ENCODE measurements at places on chromosomes 5 and 9.

GRCh38 chr9:101126556-101126955, 98.0 kb downstream of the PLPPR1 start:
- no peak for DNase-seq

GRCh38 chr5:58150926-58151325, 309.0 kb downstream of the PLK2 start:
- no peak for DNase-seq

GRCh38 chr5:79143684-79144379, 32.2 kb downstream of the BHMT start:
- DNase-seq, result no peak

GRCh38 chr9:133558191-133559126, 24.0 kb downstream of the ADAMTSL2 start:
- no peak for DNase-seq

DNA sequence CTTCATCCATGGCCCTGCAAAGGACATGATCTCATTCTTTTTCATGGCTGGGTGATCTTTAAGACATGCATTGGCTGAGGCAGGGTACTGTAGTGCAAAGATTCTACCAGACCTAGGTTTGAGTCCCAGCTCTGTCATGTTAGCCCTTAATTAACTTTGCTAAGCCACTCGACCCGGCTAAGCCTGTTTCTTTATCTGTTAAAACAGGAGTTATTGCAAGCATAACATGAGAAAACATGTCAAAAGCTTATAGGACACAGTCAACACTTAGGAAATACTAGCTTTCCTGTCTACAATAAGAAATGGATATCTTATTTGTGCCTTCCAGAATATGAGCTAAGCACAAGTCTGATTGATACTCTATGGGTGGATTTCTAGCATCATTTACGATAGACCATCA, 92.6 kb downstream of the RASEF start:
- no peak for DNase-seq

- DNase-seq, result no peak
Observed at GRCh38 chr5:16245249-16245648, 65.7 kb upstream of the MARCHF11 start.

DNA sequence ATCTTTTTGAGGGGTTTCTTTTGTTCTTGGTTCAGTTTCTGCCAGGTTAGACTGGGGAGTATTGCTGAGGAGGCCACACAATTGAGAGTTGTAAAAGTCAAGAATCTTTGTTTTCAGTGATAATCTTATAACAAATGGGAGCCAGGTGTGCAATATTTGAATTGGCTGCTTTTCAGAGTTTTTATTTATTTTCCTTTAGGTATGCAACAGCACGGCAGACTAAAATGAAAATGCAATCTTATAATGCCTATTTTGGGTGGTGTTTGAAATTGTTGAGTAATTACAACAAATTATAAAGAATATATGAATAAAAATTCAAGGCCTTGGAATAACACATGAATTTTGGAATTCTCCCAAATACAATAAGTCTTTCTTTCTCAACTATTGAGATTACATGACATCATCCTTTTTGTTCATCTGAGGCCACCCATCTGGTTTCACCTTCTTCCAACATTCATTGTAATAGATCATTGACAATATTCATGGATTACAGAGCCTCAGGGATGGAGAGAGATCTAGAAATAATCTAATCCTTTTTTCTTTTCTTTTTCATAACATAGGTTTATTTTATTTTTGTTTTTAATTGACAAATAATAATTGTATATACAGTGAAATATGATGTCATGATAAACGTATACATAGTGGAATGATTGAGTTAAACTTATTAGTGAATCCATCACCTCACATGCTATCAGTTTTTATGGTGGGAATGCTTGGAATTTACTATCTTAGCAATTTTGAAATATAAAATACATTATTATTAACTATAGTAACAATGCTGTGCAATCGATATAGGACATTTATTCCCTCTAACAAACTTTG, 1061.0 kb downstream of the NR2F1-AS1 start:
- peak; percentile 72 for DNase-seq

DNA sequence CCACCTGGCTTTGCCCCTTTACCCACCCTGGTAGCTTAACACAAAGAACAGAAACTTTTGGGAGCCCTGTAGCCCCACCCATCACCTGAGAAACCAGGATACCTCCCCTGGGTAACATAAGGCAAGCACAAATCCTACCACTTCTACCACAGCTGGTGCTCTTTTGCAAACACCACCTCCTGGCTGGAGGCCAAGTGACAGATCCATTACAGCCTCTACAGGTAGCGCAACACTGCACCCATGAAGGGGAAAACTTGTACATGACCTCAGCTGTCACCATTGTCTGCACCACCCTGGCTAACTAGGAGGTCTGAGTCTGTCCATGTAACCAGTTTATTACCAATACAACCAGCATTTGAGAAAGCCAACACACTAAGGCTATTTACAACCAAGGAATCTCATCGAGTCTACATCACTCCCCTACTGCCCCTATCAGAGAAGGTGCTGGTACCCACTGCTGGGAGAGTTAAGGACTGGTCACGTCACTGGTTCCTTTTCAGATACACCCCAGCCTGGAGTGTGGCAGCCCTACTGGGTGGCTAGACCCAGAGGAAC, 128.6 kb downstream of the PJA2 start:
- DNase-seq, result peak; percentile 92

- DNase-seq, result no peak
Observed at GRCh38 chr9:72200452-72200851, 51.2 kb downstream of the GDA start.

GRCh38 chr9:68877219-68877618, 136.7 kb downstream of the PRKACG start:
- no peak for DNase-seq

GRCh38 chr9:128375865-128376264, 4.7 kb downstream of the URM1 start:
- DNase-seq, result no peak

- DNase-seq, result no peak
Observed at GRCh38 chr9:111922324-111923013, 25.9 kb downstream of the UGCG start.

GRCh38 chr5:173672891-173673290, 56.4 kb upstream of the BOD1 start:
- DNase-seq, result no peak

DNA sequence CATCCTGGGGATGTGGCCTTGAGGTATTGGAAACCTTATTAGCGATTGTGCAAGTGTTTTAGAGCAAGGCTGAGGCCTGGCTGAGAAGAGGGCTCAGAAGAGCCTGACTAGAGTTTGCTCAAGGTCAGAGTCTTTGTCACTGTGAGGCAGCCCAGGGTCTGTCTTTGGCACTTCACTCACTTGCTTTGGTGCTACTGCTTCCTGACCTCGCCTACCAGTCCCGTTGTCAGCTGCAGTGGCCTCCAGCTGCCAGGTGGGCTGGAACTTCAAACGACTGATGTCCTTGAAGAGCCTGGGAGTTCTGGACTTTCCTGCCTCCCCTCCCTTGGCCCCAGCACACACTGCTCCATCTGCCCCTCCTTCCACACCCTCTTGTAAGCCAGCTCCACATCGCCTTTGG, 228.0 kb downstream of the SNX18 start:
- DNase-seq, result no peak

DNA sequence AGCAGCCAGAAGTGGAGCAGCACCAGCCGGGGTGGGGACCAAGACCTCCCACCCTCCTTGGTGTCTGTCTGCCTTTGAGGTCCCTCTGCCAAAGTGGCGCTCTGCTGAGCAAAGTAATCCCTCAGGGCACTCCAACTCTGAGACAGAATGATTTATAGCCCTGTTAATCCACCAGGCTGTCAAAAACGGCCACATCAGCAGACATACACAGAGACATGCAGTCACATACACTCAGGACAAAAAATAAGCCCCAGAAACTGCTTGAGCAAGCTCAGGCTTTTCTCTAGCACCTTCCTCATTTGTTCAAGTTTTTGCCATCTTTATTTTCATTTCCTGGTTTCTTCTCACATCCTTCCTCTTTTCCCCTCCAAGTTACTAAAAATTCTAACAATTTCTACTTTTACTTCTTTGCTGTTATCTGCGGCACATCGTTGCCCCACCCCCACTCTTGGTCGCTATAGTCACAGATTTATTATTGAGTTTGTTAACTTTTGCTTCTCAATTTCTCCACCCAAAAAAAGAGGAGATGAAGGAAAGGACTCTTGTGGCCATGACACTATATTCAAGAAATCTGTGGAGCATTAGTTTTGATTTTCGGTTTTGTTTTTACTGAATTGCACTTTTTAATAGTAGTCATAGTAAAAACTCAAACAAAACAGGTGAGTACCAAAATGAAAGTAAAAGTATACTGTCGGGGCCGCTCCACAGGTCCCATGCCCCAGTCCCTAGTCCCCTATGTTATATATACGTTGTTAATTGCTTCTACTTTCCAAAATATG, 17.4 kb upstream of the ADRB2 start:
- no peak for DNase-seq

DNA sequence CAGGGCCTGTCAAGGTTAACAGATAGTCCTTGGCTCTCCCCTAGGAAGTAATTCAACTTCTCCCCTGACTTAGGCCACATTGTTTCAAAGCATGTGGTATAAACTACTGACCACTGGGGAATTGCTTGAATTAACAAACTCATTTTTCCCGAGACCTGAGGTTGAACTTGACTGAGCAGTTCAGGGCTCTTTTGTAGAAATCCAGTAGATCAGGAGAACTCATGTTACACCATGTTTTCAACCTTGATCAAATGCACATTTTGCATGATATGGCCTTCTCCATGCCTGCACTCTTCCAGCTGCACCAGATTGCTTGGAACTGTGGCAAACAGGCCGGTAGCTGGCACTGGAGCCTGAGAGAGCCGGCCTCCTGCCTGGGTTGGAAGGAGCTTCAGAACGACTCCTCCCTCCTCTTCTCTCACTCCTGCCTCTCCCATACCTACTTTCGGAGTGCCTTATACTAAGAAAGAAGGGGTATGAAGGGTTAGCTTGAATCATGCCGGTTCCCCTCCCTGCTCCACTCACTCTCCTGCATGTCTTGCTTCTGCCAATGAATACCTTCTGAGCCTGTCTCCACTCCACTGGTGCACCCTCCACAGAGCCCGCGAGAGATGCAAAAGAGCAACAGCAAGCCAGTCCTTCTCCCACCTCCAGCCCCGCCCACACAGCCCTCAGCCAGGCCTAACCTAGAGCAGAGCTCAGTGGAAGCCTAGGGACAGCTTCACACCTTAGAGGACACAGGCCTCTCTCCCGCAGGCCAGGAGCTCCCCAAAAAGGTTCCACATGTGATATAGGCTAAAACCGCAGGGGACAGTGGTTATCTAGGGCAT, 159.4 kb downstream of the MACROH2A1 start:
- no peak for DNase-seq

- no peak for DNase-seq
Observed at GRCh38 chr5:50969151-50970031, 303.0 kb downstream of the PARP8 start.

- no peak for DNase-seq
Observed at GRCh38 chr5:1727571-1727970, 72.1 kb downstream of the MRPL36 start.

- DNase-seq, result no peak
Observed at GRCh38 chr5:67058998-67059743, 137.4 kb downstream of the CD180 start.

DNA sequence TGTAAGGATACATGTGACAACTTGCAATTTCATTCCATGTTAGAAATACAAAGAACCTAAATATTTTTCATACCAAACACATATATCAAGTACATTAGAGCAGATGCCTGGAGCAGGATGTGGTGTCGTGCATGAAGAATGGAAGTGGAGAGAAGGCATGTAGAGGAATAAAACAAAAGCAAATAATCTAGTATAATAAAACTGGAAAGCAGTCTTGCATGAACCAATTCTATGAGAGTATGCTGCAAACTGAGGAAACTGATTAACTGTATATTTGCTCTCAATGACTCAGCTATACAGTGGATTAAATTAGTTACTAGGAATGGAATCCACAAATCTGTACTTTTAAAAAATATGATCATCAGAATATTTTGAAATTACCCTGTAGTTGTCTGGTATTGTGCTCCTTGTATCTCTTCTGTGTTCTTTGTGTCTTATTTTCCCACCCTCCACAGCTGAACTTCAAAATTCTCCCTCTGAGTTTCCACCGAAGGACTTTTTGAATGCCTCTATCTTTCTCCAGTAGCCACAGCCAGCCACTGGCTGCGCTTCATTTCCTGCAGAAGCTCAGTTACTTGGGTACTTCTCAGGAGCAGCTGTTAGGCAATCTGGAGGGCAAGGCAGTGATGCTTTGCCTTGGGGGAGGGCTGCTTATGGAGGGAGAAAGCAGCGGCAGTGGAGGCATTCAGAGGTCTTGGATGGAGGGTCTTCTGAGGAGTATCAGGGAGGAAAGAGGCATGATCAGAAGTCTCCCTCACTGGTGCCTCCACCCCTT, 608.0 kb downstream of the BRINP1 start:
- no peak for DNase-seq

DNA sequence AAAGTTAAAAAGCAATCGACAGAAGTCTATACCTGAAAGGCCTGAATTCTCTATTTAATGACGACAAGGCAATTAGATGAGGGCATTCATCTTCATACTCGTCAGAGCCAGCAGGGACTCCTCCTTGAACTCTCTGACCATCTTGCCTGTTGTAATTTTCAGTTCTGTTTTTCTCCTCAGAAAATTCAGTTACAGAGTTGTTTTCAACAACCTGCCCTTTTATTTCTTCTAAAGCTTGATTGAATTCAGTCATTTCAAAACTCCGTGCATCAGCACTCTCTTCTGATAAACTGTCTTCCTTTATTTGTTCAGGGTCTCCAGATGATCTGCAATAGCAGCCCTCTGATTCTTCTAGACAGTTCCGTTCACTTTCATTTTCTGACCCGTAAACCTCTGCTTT, 15.6 kb downstream of the RIOK2 start:
- DNase-seq, result no peak

- no peak for DNase-seq
Observed at GRCh38 chr5:28430565-28431178, 1392.3 kb upstream of the CDH9 start.

DNA sequence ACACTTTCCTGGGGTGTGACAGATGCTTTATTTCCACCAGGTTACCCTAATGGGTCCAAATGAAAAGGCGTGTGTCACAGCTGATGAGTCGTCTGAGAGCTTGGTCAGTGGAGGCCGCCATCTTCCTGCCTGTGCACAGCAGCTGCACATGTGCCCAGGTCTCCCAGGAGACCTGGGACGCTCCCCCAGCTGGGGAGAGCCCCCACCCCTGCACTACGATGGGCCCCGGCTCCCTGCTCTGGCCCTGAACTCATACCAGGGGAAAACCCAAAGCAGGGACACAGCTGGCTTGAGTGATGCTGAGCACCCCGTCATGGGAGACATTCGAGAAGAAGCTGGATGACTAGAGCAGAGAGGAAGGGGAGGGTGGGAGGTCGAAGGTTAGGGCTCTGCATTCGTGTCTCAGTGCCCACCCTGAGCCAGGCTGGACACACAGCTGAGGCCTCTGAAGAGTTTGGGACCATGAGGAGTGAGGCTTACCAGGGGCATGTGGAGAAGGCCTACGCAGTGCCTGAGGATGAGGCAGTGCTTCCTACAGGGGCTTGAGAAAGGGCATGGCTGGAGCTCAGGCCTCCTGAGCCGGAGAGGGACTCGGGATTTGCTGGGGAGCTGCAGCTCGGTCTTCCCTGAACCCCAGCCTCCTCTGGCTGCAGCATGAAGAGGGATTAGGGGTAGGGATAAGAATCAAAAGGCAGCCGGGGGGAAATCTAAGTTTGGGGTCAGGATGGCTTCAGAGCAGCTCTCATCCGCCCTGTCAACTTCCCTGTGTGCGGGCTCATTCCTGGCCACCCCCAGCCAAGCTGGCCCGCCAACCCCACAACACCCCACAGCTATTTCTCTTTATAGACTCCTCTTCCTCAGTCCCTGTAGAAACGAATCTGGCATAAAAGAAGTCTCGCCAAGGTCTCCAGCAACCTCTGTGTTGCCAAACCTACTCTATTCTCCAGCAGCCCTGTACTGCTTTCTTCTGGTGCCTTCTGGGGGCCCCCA, 42.2 kb upstream of the RNU6ATAC start:
- no peak for DNase-seq
